Foreskin keratinocyte (primary cell): ENCODE measurements at places on chromosomes 12 and 14. TPM values are rescaled to one million over a fixed set of nuclear protein-coding genes. Genes with fewer than 3 reads are reported as not detected.

Gene ARMH4
- 1.1 TPM in 2 replicates for total RNA-seq

Gene GAS2L3
- total RNA-seq, result 9.5 and 11.7 TPM in 2 replicates

Gene FAM222A
- 0.31 and 0.53 TPM in 2 replicates for total RNA-seq

Gene TMEM63C
- 0.49 and 0.65 TPM in 2 replicates for total RNA-seq

Gene IGF1
- not detected in 2 replicates for total RNA-seq

Gene PAN2
- total RNA-seq, result 15.9 and 16.3 TPM in 2 replicates

Gene KLRK1
- total RNA-seq, result not detected in 2 replicates

Gene PSMC1
- total RNA-seq, result 224 and 235 TPM in 2 replicates

Gene AKAP6
- total RNA-seq, result 2.2 and 2.5 TPM in 2 replicates

Gene VRTN
- not detected in 2 replicates for total RNA-seq

Gene ST8SIA1
- total RNA-seq, result 0.46 and 0.54 TPM in 2 replicates

Gene SRGAP1
- 14.7 and 14.8 TPM in 2 replicates for total RNA-seq

Gene GYS2
- not detected in 2 replicates for total RNA-seq

Gene PACS2
- 29.5 and 29.7 TPM in 2 replicates for total RNA-seq

Gene MMP19
- total RNA-seq, result 5.2 and 6.3 TPM in 2 replicates

Gene MFAP5
- 158 and 191 TPM in 2 replicates for total RNA-seq

Gene TSPAN11
- not detected in 2 replicates for total RNA-seq

Gene VRK1
- 47.2 and 66.4 TPM in 2 replicates for total RNA-seq

Gene TMPRSS12
- not detected in 2 replicates for total RNA-seq

Gene SAV1
- 32.7 and 37.3 TPM in 2 replicates for total RNA-seq

Gene SERPINA3
- not detected in 2 replicates for total RNA-seq

Gene CLEC12A
- total RNA-seq, result not detected in 2 replicates

Gene MARCHF9
- 14.4 and 14.7 TPM in 2 replicates for total RNA-seq

Gene WDR20
- total RNA-seq, result 16.7 and 18.1 TPM in 2 replicates

Gene ACOT4
- total RNA-seq, result 1.1 and 1.2 TPM in 2 replicates

Gene LPAR5
- total RNA-seq, result 9.8 and 13.4 TPM in 2 replicates

Gene PLEKHG7
- not detected in 2 replicates for total RNA-seq

Gene STYK1
- total RNA-seq, result 3.1 and 3.7 TPM in 2 replicates

Gene FAM181A
- total RNA-seq, result not detected in 2 replicates

Gene ITGA7
- 0.42 and 0.44 TPM in 2 replicates for total RNA-seq

Gene PTHLH
- total RNA-seq, result 301 and 338 TPM in 2 replicates

Gene TAS2R9
- not detected in 2 replicates for total RNA-seq

Gene SAMD15
- 0.63 and 0.88 TPM in 2 replicates for total RNA-seq

Gene KRT79
- total RNA-seq, result not detected in 2 replicates

Gene SPATA7
- total RNA-seq, result 4.4 TPM in 2 replicates

Gene TEX52
- not detected in 2 replicates for total RNA-seq

Gene PHETA1
- total RNA-seq, result 5.1 and 5.4 TPM in 2 replicates

Gene KRT83
- total RNA-seq, result not detected in 2 replicates

Gene PARPBP
- 15.2 and 18.4 TPM in 2 replicates for total RNA-seq

Gene TTC6
- total RNA-seq, result not detected in 2 replicates

Gene RDH16
- 0.07 TPM in 2 replicates for total RNA-seq

Gene TMEM119
- total RNA-seq, result not detected in 2 replicates

Gene SOX5
- 0.42 and 0.65 TPM in 2 replicates for total RNA-seq
